AG04449 (cell line): ENCODE measurements at places on chromosomes 5 and 9.
A peak's percentile ranks its signal among the peaks of the same experiment; 100 is the strongest.

- peak; percentile 50 for DNase-seq
These were observed 15.7 kb upstream of the BTF3 start for GRCh38 chr5:73482383-73483136.

GRCh38 chr5:139386050-139386438 is 2.9 kb upstream of the SLC23A1 start:
- DNase-seq, result no peak

DNA sequence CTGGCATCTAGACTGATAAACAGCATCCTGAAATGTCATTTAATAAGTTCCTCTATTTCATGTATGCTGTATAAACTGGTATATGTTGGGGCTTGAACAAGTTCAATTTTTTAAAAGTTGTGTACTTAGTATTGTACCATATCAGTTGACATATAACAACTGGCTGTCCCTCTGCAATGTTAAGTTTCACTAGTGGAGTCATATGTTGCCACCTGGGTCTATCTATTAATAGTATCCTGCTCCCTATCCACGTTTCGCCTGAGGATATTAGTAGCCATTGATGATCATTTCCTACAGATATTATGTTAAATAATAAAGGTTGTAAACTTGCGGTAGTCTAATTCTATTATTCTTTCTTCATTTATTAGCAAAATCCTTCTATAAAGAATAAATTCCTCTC is 177.6 kb downstream of the RFX3 start:
- DNase-seq, result no peak

DNA sequence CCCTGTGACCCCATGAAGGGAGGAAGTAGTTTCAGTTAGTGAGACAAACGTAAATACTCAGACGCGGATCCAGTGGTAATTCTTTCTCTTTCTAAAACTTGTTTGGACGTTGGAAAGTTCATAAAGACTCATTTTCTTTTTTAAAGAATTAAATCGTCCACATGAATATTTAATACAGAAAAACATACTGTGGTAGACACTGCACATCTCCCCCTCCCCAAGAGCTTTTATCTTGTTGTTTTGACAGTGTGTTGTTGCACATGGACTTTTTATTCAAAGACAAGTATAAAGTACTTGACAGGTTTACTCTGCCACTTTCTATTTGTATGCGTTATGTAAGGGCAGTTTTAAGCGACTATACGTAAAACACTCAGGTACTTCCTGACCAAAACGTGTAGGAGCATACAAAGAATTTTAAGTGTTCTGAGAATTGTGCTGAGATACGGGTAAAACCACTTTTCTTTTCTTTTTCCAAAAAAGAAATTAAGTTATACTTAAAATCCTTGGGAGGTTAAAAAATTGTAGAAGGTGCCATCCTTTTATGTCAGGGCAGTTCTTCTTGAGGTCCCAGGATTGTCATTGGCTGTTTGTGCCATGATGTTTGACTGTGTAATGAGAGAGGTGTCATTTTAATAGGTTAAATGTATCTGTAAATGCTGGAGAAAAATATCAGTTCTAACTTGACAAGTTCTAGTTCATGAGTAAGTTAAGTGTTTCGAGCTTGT is 1.3 kb downstream of the NIPBL start:
- DNase-seq, result no peak

DNA sequence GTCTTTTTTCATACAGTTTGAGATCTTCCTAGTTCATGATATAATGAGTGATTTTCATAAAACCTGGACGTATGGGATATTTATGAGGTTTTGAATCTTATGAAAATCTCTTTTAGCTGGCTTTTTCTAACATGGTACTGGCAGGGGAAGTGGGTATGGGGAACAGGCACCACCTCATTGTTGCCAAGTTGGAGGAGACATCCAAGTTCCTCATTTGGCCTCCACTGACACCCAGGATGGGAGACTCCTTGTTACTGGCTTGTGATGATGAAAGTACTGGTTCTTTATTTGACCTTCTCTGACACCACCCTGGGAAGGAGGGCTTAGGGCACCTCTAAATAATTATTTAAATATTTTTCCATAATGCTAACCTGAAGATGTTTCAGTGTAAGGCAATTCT is 4.0 kb upstream of the TNPO1 start:
- DNase-seq, result no peak

DNA sequence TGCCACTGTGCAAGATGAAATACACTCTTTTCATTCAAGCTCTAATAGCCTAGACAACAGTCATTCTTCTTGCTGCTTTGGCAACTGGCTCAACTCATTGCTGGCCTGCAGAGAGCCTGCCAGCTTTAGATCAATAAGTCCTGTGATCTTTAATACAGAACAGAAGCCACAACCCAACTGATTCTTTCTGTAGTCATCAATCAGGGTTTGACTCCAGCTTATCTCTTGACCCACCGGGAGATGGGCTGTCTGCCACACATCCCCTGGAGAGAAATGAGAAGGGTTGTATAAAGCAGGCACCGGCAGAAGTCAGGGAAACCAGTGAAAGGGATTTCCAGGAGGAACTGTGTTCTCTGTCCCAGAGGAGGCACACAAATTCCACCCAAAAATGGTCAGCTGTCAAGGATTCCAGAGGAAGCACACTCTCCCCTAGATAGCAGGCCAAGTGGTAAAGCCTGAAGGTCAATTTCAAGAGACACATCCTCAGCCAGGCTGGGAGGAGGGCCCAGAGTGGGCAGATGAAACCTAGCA is 24.5 kb downstream of the LHFPL2 start:
- DNase-seq, result no peak

- DNase-seq, result no peak
These were observed 26.2 kb downstream of the SLC35A4 start for GRCh38 chr5:140590861-140591260.

DNA sequence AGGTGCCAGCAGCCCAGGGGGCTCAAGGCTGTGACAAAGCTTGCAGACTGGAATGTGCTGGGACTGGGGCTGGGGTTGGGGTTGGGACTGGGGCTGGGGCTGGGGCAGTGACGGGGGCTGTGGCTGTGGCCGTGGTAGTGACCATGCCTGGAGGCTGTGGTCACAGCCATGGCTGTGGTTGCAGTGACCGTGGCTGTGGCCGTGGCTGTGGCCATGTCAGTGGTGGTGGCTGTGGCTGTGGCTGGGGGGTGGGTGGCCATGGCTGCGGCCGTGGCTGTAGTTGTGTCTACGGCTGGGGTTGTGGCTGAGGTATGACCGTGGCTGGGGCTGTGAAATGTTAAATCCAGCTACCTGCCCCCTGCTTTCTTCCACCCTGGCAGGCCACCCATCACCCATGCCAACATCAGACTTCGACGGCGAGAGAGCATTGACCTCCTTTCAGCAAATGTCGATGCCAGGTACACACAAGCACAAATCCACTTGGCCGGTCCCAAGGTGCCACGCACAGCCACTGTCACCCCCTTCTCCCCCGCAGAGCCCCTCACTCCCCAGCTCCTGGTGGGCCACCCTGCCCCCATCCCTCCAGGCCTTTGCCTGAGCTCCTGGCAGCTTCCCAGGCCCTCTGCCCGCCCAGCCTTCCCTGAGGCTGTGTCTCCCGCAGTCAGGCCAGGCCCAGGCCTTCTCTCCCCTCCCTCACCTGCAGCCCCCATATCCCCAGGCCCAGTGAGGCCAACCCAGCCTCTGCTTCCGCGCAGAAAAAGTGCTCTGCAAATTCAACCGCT is 15.3 kb downstream of the LCN9 start:
- no peak for DNase-seq

GRCh38 chr5:74539986-74540385 is 100.5 kb downstream of the ENC1 start:
- DNase-seq, result no peak

GRCh38 chr9:86682240-86682639 is 265.1 kb downstream of the GAS1 start:
- no peak for DNase-seq

GRCh38 chr5:139027150-139027549 is 152.0 kb upstream of the LRRTM2 start:
- no peak for DNase-seq

- no peak for DNase-seq
These were observed 97.0 kb downstream of the HINT1 start for GRCh38 chr5:131068076-131068475.

GRCh38 chr5:172979778-172980177 is 3.8 kb upstream of the ATP6V0E1 start:
- no peak for DNase-seq

DNA sequence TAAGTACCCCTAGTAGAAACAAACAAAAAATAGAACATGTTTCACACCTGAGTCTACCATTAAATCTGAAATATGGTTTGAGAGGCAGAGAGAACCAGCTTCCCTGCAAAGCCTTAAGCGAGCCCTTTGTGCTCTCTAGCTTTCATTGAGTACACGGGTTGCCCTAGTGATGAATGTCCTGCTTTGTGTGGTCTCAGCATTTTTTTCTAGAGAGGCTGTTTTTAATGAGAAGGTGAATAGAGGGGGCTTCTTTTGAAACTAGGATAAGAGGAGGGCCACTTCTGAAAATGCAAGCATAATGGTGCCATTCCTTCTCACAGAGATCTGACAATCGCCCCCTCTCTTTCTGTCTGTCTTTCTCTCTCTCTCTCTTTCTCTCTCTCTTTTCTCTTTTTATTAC is 131.3 kb downstream of the MACIR start:
- no peak for DNase-seq

DNA sequence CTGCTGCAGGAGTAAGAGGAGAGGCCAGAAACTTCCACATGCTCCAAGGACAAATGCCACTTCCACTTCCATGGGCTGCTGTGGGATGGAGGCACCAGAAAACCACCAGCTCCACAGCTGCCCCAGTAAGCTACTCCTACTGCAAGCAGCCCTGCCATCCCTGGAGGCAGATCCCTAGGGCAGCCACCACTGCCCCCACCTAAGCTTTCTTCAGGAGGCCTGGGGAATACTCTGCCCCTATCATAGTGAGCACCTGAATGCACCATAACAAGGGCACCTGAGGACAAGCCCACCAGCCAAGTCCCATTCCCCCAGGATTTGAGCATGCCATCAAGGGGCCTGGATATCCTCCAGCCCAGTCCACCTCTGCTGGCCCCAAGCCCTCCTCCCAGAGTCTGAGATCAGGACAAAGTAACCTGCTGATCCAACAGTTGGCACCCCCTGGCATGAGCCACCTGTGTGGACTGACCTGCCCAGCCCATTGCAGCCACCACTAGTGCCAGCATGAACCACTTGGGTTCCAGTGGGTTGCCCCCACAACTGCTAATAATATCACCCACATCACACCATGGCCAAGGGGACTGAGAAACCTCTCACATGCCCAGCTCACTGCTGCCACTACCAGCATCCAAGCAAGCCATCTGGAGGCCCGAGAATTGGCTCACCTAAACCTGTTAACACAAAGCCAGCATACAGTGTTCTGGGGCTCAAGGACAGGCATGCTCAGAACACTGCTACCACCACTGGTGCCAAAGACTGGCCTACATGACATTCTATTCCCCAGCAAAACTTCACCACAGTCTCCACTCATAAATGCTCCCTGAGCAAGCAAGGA is 480.1 kb downstream of the CDH12 start:
- no peak for DNase-seq

GRCh38 chr9:108168236-108168850 is 678.8 kb upstream of the KLF4 start:
- no peak for DNase-seq

- no peak for DNase-seq
These were observed 9.8 kb upstream of the GNE start for GRCh38 chr9:36268007-36268427.

DNA sequence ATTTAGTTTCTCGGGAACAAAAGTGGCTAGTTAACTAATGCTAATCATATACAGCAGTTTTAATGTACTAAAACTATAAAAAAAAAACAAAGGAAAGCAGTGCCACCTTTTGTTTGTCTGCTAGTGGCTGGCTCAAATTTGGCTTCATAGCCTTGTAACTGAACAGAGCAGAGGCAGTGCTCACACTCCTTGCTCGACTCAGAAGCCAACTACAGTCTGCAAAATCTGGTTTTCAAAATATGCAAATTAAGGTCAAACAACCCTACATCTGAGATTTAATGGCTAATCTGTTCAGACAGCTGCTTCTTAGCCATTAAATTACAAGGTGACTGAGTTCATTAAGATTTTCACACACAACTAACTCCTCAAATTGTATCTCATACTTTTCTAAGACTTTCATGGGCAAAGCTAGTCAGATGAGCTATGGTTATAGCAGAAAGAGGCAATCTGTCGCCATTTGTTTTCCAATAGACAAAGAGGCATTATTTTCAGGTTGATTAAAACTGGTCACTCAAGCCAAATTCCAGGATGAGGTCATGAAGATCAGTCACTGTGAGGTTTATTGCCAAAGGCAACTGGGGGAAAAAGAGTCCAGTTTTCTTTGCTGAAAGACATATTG is 56.8 kb upstream of the EPB41L4A start:
- DNase-seq, result no peak

- no peak for DNase-seq
These were observed 10.9 kb downstream of the LHX2 start for GRCh38 chr9:124022201-124023121.

- no peak for DNase-seq
These were observed 13.6 kb downstream of the SEPTIN8 start for GRCh38 chr5:132763181-132764036.

DNA sequence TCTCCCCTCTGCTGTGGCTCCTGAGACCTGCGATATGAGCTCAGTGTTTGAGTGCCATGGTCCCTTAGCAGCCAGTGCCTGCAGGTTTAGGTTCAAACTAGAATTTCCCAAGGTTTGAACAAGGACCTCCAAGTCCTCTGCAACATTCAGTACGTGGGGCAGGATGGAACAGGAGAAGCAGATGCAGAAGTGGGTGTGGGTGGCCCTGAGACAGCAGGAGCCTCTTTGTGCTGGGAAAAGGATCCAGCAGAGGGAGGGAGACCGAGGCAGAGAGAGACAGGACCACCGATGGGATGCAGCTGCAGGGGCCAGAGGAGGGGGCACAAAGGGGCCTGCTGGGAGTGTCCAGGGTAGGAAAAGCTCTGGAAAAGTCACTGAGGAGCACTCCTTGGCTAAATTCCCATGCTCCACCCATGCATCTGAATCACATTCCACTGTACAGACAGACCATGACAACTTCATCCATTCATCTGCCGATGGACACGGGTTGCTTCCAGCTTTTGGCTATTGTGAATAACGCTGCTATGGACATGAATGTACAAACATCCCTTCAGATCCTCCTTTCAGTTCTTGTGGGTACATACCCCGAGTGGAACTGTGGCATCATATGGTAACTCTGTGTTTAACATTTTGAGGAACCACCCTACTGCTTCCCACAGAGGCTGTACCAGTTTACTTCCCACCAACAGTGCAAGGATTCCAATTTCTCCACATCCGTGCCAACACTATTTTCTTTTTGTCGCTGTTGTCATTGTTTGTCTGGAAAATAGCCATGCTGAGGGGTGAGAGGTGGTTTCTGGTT is 26.7 kb upstream of the SUSD3 start:
- no peak for DNase-seq

DNA sequence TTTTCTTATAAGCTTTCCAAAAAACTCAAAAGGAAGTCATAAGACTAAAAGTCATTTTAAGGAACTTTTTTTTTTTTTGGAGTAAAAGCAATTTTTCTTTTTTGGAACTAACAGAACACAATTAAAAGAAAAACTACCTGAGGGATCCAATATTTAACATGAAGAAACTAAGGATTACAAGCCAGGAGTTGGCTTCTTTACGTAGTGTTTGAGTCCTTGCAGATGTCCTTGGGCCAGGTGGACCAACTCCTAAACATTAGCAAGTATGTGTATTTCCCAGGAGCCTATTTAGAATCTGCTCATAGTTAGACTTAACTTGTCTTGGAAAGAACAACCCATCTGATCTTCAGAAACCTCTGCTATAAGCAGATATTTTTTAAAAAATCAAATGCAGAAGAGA is 154.1 kb upstream of the EFNA5 start:
- no peak for DNase-seq
